ENCODE measurements at places on chromosomes 12 and 14. TPM values are rescaled to one million over a fixed set of nuclear protein-coding genes. Genes with fewer than 3 reads are reported as not detected.
A peak's percentile ranks its signal among the peaks of the same experiment; 100 is the strongest.

DNA sequence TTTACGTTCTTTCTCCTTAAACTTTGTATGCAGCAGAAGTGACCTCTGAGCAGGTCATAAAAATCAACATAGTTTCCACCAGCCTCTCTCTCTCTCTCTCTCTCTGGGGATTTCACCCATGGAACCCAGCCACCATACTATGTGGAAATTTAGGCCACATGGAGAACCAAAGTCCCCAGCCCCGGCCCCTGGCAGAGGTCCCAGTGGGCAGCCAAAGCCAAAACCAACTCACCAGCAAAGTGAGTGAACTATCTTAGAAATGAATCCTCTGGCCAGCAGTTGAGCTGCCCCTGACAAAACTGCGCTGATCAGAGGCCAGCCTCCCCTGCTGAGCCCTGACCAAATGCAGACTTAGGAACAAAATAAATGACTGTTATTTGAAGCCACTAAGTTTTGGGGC is 9.2 kb downstream of the DUSP6 start:
- peak; percentile 80 for DNase-seq

- DNase-seq = no peak
Measured at GRCh38 chr12:100544165-100544564, 29.3 kb upstream of the GAS2L3 start.

GRCh38 chr14:94522115-94522724 is 13.0 kb upstream of the SERPINA12 start:
- no peak for DNase-seq

GRCh38 chr12:121107681-121108080 is 25.0 kb upstream of the P2RX7 start:
- no peak for DNase-seq

DNA sequence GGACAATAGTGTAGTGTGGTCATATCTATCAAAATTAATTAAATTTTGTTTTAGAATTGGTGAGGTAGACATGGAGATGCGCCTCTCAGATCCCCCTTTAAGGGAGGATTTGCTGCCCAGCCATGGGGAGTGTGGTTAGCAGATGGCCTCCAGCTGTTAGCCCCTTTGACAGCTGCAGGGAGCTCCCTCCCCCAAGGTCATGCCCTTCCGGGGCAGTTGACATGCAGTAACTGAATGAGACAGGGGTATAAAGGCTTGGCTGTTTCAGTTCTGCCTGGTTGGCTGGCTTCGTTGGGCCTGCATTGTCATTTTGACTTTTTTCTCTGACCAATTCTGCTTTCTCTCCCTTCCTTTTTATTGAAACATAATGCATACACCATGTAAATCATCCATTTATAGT is 291.5 kb upstream of the SRRM4 start:
- DNase-seq = no peak

GRCh38 chr12:116950628-116951325 is 40.0 kb downstream of the FBXW8 start:
- DNase-seq = no peak

The KLRF1 gene
- total RNA-seq = not detected

DNA sequence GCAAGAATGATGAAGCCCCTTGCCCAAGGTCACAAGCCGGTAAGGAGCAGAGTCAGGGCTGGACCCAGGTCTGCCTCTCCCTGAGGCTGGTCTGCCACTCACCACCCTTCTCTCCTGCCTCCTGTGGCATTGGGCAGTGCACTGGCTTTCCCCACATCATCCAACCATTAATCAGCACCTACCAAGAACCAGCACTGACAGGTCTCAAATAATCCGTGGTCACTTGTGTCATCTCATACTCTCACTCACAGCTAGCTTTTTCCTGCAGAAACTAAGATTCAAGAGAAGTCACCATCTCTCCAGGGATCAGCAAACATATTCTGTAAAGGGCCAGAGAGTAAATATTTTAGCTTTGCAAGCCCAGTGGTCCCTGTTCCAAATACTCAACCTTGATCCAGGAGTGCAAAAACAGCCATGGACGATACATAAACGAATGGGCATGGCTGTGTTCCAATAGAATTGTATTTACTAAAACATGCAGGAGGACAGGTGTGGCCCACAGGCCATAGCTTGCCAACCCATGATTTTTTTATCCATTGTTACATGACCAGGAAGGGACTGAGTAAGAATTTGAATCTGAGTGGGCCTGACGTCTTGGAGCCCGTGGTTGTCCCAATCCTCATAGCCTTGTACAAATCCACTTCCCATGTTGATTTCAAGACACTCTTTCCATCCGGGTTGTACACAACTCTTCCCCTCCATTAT is 374.2 kb downstream of the BCL11B start:
- no peak for DNase-seq

DNA sequence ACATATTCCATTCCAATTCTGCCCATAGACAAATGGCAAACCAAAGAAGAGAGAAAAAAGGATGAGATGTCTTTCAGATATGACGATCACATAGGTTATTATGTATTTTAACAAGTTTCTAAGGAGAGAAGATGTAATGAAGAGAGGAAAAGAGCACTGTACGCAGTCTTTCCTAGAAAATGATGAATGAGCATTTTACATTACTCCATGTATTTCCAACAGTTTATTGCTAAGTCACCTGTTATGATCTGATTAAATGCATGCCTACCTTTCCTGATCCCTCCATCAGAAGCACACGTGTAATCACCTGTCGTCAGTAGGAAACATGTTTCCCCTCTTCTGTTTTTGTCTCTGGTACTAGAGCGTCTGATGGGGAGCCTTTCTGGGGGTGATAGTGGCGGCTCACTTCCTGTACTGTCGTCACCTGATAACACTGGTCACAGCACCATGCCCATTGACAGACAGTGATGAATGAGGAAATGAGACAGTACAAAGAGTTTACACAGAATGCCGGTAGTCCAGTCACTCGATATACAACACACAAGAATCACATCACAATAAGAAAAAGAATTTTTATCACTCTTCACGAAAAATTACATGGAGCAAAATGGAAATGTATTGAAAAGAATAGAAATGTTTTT is 161.6 kb downstream of the KCNC2 start:
- no peak for DNase-seq

The TAS2R50 gene
- total RNA-seq = 0.88 TPM

DNA sequence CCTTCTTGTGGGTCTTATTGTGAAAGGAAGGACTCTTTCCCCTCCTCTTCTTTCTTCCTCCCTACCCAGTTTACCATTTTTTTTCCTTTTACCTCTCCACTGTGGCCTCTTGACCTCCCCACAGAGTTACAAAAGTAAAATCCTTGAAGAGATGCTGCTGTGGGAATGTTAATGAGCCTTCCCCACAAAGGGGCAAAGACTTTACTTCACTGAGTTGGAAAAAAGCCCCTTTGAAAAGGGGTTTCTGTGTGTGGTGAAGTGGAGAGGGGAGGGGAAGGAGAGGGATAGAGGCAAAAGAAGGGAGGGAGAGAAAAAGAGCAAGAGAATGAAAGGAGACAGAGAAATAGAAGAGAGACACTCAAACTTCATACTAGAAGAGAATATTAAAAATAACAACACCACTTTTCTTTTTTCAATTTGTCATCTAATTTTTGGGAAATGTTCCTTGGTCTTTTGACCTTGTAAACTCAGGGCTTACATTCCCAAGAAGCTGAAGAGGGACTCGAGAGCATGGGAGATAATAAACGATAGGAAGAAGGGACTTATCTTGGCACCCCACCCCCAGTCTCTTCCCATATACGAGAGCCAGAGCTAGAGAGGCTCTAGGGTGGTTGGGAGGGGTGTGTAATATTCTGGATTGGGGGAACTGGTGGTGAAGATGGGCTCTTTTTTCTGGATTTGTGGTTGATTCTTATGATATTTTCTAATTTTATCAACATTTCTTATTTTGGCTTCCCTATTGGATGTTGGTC is 13.2 kb upstream of the SALL2 start:
- no peak for DNase-seq

The CCDC88C gene
- 8.4 TPM for total RNA-seq

- DNase-seq = no peak
Measured at GRCh38 chr12:113414519-113415038, 7.6 kb upstream of the SDSL start.

The ANO4 gene
- total RNA-seq = 0.28 TPM

The BATF gene
- total RNA-seq = not detected

DNA sequence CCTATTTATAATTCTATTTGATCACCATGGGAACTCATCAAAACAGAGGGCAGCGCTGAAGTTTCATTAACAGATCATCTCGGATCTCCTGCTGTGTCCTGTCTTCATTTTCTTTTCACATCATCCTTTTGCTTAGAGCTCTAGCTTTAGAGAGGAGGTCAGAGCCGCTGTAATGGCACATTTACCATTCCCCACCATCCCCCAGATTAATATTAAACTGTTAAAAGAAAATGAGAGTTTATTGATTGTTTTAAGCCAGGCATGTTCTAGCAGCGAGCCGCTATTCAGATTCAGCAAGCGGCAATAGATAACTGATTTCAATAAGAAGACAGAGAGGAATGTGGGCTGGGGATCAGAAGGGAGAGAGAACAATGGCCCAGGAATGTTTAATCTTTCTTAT is 308.8 kb downstream of the EGLN3 start:
- no peak for DNase-seq

DNA sequence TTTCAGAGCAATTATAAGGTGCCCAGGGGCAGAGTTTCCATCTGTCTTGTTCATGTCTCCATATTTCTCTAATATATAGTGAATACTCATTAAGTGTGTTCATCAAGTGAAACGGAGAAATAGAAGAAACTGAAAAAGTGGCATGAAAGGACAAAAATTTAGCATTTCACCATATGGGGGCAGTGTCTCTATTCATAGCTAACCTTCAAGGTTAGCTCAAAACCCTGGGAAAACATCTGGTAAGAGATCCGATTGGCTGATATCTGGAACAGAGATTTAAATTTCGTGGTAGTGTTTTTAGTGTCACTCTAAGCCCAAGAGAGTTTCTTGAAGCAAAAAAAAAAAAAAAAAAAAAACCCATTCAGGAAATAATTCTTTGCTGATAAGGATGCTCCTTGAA is 367.5 kb downstream of the DAD1 start:
- DNase-seq = no peak

The TAS2R31 gene
- total RNA-seq = 0.87 TPM

- no peak for DNase-seq
Measured at GRCh38 chr14:104578321-104578720, 1.2 kb upstream of the C14orf180 start.

DNA sequence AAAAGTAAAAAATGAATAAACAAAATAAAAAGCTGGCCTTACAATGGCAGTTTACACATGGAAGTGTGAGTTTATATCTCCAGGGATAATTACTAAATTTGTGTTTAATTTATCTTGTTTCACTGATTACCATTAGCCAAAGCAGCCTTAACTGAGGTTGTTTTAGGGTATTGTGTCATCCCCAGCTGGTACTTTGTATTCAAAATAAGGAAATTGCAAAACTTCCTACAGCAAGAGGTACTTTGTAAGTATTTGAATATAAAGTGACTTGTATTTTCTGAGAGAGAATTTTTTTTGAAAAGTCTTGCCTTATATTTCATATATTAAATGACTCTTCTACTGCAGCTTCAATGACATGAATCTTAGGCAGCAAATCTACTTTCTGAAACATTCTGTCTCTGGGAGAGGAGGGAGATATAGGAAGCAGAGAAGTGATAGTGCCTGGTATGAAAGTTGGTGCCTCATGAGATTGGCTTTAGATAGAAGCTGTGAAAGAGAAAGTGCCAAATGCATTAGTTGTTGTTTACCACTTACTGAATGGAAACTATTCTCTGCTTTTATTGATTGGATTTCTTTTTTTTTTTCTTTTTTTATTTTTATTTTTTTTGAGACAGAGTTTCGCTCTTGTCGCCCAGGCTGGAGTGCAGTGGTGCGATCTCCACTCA is 6.7 kb downstream of the FNTB start:
- DNase-seq = no peak

The TMTC3 gene
- 11.0 TPM for total RNA-seq

The DHRS2 gene
- total RNA-seq = not detected

The GLS2 gene
- 1.4 TPM for total RNA-seq

DNA sequence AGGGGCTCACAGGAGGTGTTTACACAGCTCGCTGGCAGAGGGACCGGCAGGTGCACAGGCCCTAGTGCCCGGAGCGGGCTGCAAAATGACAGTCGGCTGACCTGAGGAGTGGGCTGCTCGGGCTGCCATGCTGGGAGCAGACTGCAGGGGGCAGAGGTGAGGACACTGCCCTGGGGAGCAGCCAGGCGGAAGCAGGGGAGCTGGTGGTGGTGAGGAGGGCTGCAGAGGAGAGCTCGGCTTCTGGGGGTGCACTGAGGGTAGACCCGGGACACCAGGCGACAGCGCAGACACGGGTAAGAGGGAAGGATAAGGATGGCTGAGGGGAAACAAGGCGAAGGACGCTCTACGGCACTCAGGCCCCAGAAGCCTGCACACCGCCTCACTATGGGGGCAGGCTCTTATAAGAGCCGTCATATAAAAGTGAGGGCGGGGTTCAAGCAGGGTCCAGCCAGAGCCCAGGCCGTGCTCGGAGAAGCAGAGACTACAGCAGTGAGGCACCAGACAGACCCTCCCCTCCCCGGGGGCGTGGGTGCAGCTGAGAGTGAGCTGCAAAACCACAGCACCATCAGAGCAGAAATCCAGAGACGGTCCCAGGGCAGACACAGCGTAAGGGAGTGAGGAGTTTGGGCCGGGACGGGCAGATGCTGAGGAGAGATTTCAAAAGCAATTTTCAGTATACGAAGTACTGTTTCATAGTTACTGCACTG is 62.5 kb downstream of the CCDC88C start:
- DNase-seq = no peak

DNA sequence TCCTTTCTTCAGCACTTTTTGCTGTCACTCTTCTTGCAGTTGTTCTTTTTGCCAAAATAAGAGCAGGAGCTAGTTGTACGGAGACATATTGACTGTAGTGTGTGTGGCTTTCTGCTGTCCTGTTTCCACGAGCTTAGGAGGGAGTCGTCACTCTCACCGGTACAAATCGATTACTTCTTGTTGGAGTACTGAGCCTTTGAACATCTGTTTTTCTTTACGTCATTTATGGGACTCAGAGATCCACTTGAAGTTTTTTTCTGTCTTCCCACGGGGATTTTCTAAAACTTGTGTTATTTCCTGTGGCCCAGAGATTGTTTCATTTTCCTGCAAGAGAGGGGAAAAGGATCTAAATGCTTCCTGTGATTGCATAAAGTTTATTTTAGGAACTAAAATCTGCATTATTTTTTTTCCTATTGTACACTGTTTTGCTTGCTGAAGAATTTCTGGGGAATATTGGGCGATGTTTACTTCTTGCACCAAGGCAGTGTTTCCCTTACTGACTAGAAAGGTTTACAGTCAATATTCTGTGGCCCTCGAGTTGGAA is 199.8 kb upstream of the ARHGAP5 start:
- DNase-seq = no peak

DNA sequence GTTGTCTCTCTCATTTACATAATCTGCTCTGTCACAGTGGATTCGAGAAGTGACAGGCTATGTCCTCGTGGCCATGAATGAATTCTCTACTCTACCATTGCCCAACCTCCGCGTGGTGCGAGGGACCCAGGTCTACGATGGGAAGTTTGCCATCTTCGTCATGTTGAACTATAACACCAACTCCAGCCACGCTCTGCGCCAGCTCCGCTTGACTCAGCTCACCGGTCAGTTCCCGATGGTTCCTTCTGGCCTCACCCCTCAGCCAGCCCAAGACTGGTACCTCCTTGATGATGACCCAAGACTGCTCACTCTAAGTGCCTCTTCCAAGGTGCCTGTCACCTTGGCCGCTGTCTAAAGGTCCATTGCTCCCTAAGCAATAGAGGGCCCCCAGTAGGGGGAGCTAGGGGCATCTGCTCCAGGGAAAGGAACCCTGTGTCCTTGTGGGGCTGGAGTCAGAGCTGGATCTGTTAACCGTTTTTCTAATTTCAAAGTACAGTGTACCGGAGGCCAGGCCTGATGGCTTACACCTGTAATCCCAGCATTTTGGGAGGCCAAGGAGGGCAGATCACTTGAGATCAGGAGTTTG is 5.1 kb downstream of the ERBB3 start:
- no peak for DNase-seq

The LRRC10 gene
- total RNA-seq = 29.0 TPM

All from heart right ventricle (tissue), 16 donors.